ENCODE measurements at places on chromosomes 4 and X. TPM values are rescaled to one million over a fixed set of nuclear protein-coding genes. Genes with fewer than 3 reads are reported as not detected.

Gene ZNF280C
- total RNA-seq = 5.8 TPM

Gene SPANXN4
- not detected for total RNA-seq

Gene SPANXB1
- total RNA-seq = not detected

Gene ASIC5
- not detected for total RNA-seq

Gene GRIA3
- total RNA-seq = 2.2 TPM

DNA sequence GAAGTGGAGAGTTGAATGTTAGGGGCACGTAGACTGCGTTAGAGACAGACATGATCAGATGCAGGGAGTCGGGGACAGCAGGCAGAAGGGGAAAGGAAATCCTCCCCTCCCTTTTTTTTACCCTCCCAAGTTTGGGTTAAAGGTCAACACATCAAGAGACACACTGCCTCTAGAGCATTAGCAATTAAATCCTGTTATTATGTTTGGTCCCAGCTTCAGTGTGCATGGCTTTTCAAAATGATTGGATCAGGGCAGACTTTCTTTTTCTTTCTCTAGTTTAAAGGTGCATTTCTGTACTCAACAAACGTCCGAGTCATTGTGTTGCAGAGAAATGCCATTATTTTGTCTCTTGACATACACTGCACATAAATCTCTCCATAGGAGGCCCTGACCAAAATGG lies 63.9 kb downstream of the USP26 start:
- no peak for DNase-seq
- no peaks in the 10 kb centered on the region for H3K4me1 ChIP-seq
- no peak overlapping the region for H3K27ac ChIP-seq

GRCh38 chr4:101183221-101183620 lies 164.1 kb downstream of the PPP3CA start:
- no peaks in the 10 kb centered on the region for H3K4me1 ChIP-seq
- H3K27me3 ChIP-seq = no peaks in the 10 kb centered on the region
- H3K36me3 ChIP-seq = no peaks in the 10 kb centered on the region
- DNase-seq = no peak
- no peak overlapping the region for H3K27ac ChIP-seq

- H3K36me3 ChIP-seq = no peaks in the 10 kb centered on the region
- no peaks in the 10 kb centered on the region for H3K27me3 ChIP-seq
- no peak for DNase-seq
- no peak overlapping the region for H3K4me3 ChIP-seq
- H3K4me1 ChIP-seq = peaks cover 11% of the 10 kb centered on the region
These were observed 242.8 kb upstream of the JADE1 start for GRCh38 chr4:128566693-128567092.

- H3K4me1 ChIP-seq = peaks cover under 1% of the 10 kb centered on the region
- DNase-seq = no peak
- no peaks in the 10 kb centered on the region for H3K27me3 ChIP-seq
- H3K36me3 ChIP-seq = no peaks in the 10 kb centered on the region
- H3K4me3 ChIP-seq = no peak overlapping the region
- H3K27ac ChIP-seq = no peak overlapping the region
These were observed 317.2 kb downstream of the PDGFC start for GRCh38 chr4:156654410-156654809.

- peaks cover 39% of the 10 kb centered on the region for H3K4me1 ChIP-seq
- no peak for DNase-seq
- no peak overlapping the region for H3K27ac ChIP-seq
- H3K27me3 ChIP-seq = peaks cover 20% of the 10 kb centered on the region
These were observed 6.3 kb upstream of the RGS12 start for GRCh38 chr4:3286335-3287175.

DNA sequence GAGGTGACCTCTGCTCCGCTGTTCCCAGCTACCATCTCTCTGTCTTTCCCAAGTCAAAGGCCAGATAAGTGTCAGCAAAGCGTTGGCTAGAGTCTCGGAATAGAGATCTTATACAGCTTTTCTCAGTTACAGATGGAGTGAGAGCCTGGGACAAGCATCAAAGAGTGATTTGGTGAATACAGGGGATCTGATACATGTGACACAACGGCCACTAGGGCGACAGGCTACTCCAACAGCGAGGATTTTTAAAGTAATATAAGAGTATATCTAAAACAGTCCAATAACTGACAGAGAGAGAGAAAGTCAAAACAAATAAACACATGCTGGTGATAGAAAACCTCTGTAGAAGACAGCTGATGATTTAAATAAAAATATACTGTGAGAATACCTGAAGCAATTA lies 433.1 kb upstream of the SMIM31 start:
- no peaks in the 10 kb centered on the region for H3K36me3 ChIP-seq
- DNase-seq = no peak

- H3K27ac ChIP-seq = no peak overlapping the region
- no peaks in the 10 kb centered on the region for H3K27me3 ChIP-seq
- no peak overlapping the region for H3K4me3 ChIP-seq
- no peak for DNase-seq
These were observed 58.4 kb downstream of the SEPSECS start for GRCh38 chr4:25101836-25102235.

DNA sequence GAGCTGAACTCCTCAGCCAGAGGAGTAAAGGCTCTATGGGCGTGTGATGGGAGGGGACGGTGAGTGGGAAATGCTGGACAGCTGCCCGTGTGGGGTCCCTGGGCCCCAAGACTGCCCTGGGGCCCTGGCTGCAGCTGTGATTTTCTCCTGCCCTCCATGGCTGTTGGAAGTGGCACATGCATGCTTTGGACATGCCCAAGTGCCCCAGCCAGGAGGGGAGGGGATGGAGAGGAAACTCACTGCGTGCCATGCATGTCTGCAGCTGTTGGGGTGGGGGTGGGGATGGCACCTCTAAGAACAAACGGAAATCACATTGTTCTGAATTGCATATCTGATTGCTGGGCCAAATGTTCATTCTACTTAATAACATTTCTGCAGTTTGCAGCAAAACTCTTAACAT lies 52.4 kb downstream of the MID2 start:
- H3K4me3 ChIP-seq = no peak overlapping the region
- peaks cover 19% of the 10 kb centered on the region for H3K4me1 ChIP-seq
- peak; percentile 63 for DNase-seq

DNA sequence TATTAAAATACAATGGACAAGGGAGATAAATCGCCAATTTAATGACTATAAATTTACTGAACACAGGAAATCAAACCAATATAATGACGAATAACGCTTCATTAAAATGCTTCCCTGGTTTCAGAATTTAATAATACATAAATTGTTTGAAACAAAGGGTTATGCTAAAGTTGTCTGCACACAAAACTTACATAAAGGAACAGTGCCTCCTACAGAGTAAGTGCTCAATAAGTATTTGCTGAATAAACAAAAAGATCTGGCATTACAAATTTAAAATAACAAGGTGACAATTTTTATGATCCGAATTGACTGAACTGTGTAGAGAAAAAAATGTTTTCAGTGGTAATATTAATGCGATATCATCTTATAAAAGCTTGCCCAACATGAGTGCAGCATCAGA lies 69.6 kb downstream of the NOCT start:
- no peaks in the 10 kb centered on the region for H3K27me3 ChIP-seq
- DNase-seq = peak; percentile 25
- peak overlapping the region; percentile 94 for H3K4me3 ChIP-seq
- no peaks in the 10 kb centered on the region for H3K4me1 ChIP-seq
- H3K36me3 ChIP-seq = no peaks in the 10 kb centered on the region
